ENCODE measurements at places on chromosomes 3 and 15.

GRCh38 chr3:86951322-86951721, 39.6 kb downstream of the VGLL3 start:
- no peak for DNase-seq

DNA sequence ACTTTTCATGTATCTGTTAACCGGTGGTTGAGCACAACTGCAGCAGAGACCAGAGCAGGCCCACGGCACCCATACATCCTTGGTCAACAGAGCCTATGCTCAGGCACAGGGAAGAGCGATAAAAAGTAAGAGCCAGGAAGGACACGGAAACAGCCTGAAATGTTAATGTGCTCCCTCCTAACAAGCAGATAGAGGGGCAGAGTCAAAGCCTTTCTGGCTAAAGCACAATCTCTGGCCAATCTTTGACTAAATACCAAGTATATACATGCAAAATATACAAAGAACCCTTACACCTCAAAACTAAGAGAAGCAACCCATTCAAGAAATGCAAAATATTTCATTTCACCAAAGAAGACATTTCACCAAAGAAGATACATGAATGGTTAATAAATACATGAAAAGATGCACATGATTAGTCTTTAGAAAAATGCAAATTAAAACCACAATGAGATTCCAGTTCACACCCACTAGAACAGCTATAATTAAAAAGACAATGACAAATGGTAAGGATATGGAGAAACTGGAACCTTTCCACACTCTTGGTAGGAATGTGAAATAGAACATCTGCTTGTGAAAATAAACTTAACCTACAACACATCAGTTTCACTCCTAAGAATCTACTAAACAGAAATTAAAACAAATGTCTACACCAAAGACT, 88.0 kb downstream of the OSBPL10 start:
- no peak for DNase-seq

GRCh38 chr3:26623419-26624208, 1.0 kb downstream of the LRRC3B start:
- no peak for DNase-seq

- no peak for DNase-seq
These were observed 19.7 kb downstream of the RAB11A start for GRCh38 chr15:65888981-65889380.

GRCh38 chr15:23897531-23897930, 210.4 kb upstream of the NDN start:
- no peak for DNase-seq

DNA sequence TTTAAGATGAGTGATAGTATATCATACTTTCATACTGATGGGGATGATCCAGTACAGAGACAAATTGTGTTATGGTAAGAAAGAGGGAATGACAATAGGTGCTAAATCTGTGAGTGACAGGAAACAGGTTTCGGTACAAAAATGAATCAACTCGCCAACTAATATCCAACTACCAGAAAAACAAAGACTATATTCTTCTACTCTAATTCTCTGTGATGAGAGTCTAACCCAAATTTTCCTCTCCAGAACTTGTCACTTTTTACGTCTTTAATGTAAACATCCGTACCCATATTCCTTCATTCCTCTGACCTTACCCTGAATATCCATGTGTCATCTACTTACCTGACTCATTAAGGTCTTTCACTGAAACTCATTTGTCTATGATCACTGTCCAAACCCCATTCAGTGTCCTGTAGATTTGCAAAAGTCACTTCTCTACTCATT, 39.6 kb downstream of the SCAPER start:
- DNase-seq: no peak

- DNase-seq: no peak
These were observed 43.9 kb upstream of the PARP14 start for GRCh38 chr3:122636697-122637096.

- DNase-seq: no peak
These were observed 157.1 kb upstream of the TGFBR2 start for GRCh38 chr3:30449290-30449632.

DNA sequence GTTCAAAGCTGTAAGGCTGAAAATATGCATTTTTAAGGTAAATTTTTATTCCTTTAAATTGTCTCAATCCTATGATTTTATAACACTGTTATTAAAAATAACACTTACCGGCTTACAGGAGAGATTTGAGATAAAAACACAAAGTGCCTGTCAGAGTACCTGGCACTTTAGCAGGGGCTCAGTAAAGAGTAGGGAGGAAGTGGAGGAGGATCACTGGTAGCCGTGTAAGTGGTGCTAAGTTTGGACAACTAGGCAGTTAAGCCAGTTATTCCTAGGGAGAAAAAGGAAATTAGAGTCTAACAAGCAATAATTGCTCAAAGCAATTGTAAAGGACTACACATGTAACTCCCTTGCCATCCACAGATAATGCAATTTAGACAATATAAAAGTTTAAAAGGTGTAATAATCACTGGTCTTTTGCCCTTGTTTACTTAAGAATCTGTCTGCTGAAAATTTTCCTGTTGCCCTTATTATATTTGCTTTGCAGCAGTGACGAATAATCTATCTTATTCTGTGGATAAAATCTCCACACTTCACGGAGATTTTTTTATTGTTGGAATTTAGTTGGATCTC, 204.8 kb downstream of the CDIN1 start:
- DNase-seq: no peak

DNA sequence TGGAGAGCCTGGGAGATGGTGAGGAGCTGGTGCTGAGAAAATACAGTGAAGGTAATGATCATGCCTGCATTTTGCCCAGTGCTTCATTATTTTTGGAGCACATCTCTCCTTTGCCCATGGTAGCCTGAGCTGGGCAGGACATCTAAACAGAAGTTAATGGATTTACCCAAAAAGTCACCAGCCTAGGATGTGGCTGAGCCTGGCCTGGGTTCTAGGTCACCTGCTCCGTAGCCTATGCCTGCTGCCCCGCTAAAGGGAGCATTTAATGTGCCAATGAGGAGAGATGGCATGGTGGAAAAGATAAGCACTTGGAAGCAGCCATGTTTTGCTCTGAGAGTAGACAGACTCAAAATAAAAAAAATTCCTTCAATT, 41.8 kb upstream of the RHO start:
- DNase-seq: no peak

- DNase-seq: no peak
These were observed 4.3 kb downstream of the SNTN start for GRCh38 chr3:63656786-63657185.

GRCh38 chr15:70235347-70235746, 137.6 kb upstream of the TLE3 start:
- no peak for DNase-seq

DNA sequence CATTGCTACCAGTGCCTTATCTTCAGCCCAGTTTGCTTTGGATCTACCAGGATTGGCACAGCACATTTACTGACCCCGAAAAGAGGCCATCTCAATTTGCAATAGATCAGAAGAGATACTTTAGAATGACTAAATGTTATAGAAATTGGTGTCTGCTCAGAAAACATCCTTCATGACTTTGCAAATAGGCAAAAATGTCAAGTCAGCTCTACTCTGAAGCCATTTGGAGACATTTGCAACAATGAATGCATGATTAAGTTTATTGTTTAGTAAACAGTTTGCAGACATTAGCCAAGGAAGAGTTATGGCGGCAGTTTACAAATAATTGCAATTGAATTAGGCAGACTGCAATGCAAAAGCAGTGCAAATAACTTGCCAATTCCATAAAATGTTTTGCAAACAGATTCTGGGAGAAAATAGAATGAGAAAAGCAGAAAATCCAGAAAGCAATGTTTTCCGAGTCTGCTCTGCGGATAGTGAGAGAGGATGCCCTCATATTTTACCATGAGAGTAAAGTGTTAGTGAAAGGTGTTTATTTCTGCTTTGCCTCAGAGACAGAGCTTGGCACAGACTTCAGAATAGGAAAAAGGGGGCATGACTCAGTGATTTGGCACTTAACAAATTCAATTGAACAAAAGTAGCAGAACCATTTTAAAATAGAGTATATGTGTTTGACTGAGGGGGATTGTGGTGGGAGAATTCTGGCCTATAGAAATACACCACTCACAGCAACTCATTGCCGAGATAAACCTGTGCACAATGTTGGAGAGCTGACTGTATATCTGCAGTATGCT, 334.9 kb upstream of the NR2F2 start:
- no peak for DNase-seq

DNA sequence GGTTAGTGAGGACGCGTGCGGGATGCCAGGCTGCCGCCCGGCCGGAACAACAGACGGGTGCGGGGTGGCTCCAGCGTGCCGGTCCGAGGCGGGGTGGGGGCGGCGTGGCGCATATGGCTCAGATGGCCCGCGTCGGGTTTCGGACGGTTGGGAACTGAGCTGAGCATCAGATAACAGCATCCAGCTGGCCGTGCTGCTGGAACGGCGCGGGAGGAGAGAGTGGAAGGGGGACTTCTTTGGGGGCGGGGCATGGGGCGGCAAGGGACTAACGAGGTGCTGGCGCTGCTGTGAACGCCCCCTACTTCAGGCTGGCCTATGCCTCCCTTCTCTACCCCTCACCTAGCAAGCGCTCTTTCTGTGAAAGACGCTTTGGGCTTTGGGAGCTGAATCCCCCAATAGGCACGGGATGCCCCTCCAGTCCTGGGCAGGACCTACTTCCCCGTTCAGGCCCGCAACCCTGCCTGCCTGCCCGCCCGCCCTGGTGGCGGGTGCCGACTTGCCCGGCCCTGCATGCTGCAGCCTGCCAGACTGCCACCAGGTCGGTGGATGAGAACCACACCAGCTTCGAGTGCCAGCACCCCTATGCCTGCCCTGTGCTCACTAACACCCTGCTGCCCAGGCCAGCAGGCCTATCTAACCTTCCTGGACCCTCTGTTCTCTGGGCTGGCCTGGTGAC, 542 bp downstream of the INKA1 start:
- DNase-seq: peak; percentile 95

GRCh38 chr3:25281041-25281731, 146.9 kb upstream of the RARB start:
- no peak for DNase-seq

- DNase-seq: peak; percentile 75
These were observed at the start of gene DRD3 for GRCh38 chr3:114178770-114179368. DRD3 (minus strand) TSS chr3:114179052; CDS start chr3:114171992, 7,060 bp downstream.

GRCh38 chr15:48592221-48592731, 53.2 kb downstream of the FBN1 start:
- DNase-seq: peak; percentile 94

DNA sequence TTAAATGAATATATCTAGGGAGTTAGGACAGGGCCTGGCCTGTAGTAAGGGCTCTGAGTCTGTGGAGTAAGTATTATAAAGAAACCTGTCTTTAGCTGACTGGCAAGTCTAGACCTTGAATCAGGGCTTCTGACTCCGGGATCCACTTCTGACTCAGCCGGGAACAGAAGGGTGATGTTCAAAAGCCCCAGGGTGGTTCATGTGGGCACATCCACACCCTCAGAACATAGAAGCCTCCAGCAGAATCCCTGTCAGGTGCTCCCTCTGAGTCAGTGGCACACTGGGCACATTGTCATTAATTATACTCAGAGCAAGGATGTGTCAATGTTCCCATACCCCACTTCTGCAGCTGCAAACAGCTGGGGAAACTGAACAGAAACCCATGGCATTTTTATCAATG, 26.7 kb upstream of the SNRK start:
- no peak for DNase-seq

- DNase-seq: no peak
These were observed 895 bp upstream of the ARHGAP31 start for GRCh38 chr3:119293105-119293870.

- peak; percentile 40 for DNase-seq
These were observed 44.2 kb downstream of the ACAD9 start for GRCh38 chr3:128923576-128923975.

GRCh38 chr15:51205050-51205975, 110.6 kb upstream of the TNFAIP8L3 start:
- DNase-seq: no peak

GRCh38 chr3:44160818-44161217, 80.9 kb upstream of the TOPAZ1 start:
- DNase-seq: no peak

All from hematopoietic multipotent progenitor cell treated with erythropoietin and hydrocortisone succinate and interleukin-3 and kit ligand, for 4 days (in vitro differentiated cells).